Heart right ventricle (tissue), 16 donors: ENCODE measurements at places on chromosomes 1 and 21.
A peak's percentile ranks its signal among the peaks of the same experiment; 100 is the strongest.

GRCh38 chr1:50251702-50252101 lies 143.0 kb downstream of the ELAVL4 start:
- H3K27me3 ChIP-seq, result peaks cover 32% of the 10 kb centered on the region
- H3K36me3 ChIP-seq, result no peaks in the 10 kb centered on the region
- no peak for DNase-seq

- peaks cover 7% of the 10 kb centered on the region for H3K4me1 ChIP-seq
- H3K27me3 ChIP-seq, result no peaks in the 10 kb centered on the region
- no peak overlapping the region for H3K4me3 ChIP-seq
- no peaks in the 10 kb centered on the region for H3K36me3 ChIP-seq
Observed at GRCh38 chr1:68346188-68346808, 103.5 kb downstream of the RPE65 start.

- no peak overlapping the region for H3K4me3 ChIP-seq
- H3K36me3 ChIP-seq, result peaks cover 3% of the 10 kb centered on the region
- H3K27ac ChIP-seq, result no peak overlapping the region
- no peaks in the 10 kb centered on the region for H3K27me3 ChIP-seq
Observed at GRCh38 chr1:16204634-16205333, 7.7 kb downstream of the ARHGEF19 start.

DNA sequence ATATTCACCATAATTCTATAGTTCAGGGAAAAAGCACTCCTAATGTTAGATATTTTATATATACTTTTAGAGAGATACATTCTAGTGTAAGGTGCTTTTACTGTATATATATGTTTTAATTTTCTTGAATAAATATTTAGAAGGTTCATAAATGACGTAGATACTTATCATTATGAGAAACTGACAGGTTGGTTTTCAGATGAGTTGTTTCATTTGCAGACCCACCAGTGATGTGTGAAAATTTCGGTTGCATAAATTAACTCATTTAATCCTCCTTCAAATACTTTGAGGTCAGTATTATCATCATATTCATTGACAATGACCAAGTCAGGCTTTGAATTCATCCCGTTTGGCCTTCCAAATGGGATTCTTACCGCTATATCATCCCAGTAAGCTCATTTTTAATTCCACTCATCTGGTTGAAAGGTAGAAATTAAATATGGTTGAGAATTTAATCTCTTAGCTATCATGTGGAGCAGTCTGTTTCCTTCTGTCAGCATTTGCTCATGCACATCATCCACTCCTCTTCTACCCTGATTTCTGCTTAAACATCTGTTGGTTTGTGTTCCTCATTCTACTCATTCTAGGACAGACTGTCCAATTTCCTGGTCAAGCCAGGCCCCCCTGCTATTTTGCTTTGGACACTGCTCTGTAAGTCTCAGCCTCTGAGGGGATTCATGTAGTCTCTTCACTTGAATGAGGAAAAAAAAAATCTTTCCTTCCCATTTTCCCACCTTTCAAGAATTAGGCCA lies 1156.6 kb downstream of the PLA2G4A start:
- no peak overlapping the region for H3K4me3 ChIP-seq
- no peaks in the 10 kb centered on the region for H3K4me1 ChIP-seq
- no peaks in the 10 kb centered on the region for H3K36me3 ChIP-seq
- H3K27me3 ChIP-seq, result no peaks in the 10 kb centered on the region

GRCh38 chr1:162193815-162194214 lies 124.3 kb downstream of the NOS1AP start:
- H3K27me3 ChIP-seq, result no peaks in the 10 kb centered on the region
- H3K4me1 ChIP-seq, result peaks cover 38% of the 10 kb centered on the region
- no peak overlapping the region for H3K4me3 ChIP-seq
- no peaks in the 10 kb centered on the region for H3K36me3 ChIP-seq
- DNase-seq, result peak; percentile 17
- H3K27ac ChIP-seq, result no peak overlapping the region

- no peaks in the 10 kb centered on the region for H3K36me3 ChIP-seq
- no peak overlapping the region for H3K4me3 ChIP-seq
- H3K4me1 ChIP-seq, result peaks cover 45% of the 10 kb centered on the region
- DNase-seq, result peak; percentile 85
- H3K27me3 ChIP-seq, result no peaks in the 10 kb centered on the region
Observed at GRCh38 chr1:91569411-91570119, 68.9 kb downstream of the CDC7 start.

DNA sequence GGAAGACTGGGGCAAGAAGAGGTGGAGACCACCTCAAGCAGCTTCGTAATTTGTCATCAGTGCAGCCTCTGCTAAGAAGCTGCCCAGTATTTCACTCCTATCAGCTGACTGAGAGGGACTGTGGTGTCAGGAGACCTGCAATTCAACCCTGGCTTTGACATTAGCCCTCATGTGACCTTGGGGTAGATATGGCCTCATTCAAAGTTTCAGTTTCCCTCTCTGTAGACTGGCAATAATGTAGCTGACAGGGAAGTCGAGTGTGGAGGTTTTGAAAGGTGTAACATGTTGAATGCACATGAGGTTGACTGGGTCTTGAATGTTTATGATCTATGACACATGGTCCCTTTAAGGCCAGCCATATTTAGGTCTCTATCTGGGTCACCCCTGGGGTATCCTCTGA lies 2.2 kb upstream of the SPRR4 start:
- DNase-seq, result no peak
- H3K36me3 ChIP-seq, result no peaks in the 10 kb centered on the region
- H3K4me3 ChIP-seq, result no peak overlapping the region
- H3K27me3 ChIP-seq, result peaks cover 7% of the 10 kb centered on the region
- no peak overlapping the region for H3K27ac ChIP-seq
